ENCODE measurements at places on chromosomes 2 and 18.
A peak's percentile ranks its signal among the peaks of the same experiment; 100 is the strongest.

DNA sequence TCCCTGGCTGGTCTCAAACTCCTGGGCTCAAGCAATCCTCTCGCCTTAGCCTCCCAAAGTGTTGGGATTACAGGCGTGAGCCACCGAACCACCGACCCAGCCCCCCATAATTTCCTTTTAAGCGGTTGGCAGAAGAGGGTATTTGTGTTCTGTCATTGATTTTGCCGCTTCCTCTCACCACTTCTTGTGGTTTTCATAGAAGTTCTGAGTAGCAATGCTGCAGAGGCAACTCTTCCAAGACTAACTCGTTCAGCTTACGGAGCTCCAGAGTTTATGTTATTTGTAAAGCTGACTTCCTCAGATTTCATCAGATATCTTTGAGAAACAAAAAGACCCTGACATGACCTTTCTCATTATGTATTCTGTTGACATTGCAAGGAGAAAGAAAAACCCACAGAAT, 261.4 kb upstream of the KCNJ3 start:
- DNase-seq, result no peak

DNA sequence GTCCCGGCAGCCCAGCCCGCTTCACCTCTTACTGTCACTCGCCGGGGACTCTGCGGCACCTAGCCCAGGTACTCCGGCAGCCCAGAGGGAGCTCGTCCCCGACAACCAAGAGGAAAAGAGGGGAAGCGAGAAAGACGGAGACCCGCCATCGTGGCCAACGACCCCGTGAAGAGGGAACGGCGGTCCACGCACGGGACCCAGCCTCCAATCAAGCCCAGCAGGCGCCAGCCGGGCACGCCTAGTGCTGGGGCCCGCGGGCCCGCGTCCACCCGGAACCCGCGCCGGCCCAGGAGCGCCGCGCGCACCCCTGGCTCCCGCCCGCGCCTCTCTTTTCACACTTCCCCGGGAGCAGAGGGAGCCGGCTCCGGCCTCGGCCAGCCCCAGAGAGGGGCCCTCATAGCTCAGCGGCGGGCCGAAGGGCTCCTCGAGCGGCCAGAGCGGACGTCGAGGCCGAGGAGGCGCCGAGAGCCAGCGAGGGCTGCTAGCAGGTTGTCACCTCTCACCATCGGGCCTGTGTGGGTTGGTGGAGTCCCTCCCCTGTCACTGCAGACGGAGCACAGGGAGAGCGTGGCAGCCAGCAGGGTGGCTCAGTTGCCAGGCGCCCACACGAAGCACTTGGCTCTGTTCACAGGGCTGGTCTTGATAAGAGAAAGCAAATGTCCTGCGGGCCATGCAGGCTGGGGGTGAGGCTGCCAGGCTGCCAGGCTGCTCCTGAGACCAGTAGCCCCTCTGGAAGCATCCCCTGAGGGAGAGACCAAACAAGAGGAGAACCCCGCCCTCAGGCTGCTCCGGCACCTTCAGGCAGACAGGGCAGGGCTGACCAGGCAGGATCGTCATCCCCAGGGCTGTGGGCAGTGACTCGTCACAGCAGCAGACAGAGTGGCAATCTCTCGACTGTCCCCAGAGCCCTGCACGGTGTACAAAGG, 36.9 kb upstream of the KLF11 start:
- no peak for DNase-seq

DNA sequence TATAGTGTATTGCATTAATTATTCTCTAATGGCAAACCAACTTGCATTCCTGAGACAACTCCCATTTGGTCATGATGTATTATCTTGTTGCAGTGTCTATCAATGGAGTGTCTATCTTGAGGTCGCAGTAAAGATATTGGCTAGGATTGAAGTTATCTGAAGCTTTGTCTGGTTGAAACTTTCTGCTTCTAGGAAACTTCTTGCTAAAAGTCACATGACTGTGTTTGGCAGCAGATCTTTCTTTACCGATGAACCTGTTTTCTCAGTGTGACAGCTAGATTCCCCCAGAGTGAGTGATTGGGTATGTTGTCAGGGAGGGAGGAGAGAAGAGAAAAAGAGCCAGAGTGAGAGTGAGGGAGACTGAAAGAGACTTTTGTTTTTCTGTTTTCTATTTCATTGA, 119.6 kb downstream of the QPCT start:
- DNase-seq, result no peak

GRCh38 chr18:62407660-62408059, 82.5 kb downstream of the TNFRSF11A start:
- DNase-seq, result no peak

- DNase-seq, result peak; percentile 36
Observed at GRCh38 chr2:217953011-217953481, 49.7 kb downstream of the TNS1 start.

DNA sequence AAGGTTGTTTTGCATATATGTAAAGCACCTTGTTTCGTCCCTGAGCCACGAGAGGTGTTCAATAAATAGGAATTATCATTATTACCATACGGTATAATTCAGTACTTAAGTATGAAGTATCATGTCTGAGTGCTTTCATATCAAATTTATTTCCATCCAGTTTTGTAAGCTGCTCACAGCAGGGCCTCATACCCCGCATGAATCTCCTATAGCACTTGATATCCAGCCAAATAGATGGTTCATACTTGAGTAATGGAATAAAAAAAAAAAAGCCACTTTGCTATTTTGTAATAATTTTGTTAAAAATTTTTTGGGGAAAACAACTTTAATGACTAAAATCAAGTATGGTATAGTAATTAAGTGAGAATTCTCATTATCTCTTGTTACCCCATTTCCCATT, 160.8 kb upstream of the NOSTRIN start:
- DNase-seq, result no peak

- no peak for DNase-seq
Observed at GRCh38 chr2:10257500-10258147, 45.1 kb upstream of the HPCAL1 start.

DNA sequence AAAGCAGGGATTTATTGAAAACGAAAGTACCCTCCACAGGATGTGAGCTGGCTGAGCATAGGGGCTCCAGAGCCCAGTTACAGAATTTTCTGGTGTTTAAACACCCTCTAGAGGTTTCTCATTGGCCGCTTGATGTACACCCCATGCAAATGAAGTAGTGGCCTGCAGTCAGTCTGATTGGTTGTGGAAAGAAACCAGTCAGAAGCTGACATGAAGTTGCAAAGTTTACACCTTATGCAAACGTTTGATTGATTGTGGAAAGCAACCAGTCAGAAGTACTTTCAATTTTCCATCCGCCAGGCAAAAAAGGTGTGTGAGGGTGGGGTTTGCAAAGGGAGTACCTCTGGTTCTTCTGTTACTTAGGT, 62.3 kb downstream of the VWA3B start:
- DNase-seq, result no peak

- no peak for DNase-seq
Observed at GRCh38 chr2:234963773-234964615, 12.2 kb downstream of the SH3BP4 start.

GRCh38 chr2:175976391-175977157, 25.5 kb downstream of the LNPK start:
- no peak for DNase-seq

DNA sequence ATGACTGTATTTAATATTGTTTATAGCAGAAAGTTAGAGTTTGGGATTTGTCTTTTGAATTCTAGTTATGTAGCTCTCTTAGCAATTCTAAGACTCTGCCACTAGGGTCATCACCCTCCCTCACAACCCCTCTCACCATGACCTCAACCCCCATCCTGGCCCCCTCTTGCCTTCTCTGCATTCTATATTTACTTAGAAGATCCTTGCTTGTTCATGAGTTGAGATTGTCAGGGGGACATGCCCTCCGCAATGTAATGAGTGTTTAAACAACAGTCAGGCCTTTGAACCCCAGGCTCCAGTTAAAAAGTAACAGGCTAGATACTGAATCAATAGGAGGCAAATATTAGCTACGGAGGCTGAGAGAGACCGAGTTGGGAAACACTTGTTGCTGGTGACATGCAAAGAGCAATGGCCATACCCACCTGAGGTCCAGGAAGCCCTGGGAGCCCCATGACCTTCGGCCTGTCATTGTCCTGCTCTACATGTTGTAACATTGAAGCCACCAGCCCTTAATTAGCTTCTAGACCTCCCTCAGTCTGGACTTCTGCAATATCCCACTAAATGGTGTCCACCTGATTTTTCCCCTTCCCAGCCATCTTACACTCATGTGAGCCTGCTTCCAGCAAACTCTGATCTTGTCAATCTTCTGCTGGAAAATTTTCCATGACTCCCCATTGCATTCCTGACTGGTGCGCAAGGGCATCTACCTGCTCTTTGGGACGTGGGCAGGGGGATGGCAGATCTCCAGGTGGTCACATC, 221.1 kb downstream of the ALPK2 start:
- DNase-seq, result peak; percentile 57

DNA sequence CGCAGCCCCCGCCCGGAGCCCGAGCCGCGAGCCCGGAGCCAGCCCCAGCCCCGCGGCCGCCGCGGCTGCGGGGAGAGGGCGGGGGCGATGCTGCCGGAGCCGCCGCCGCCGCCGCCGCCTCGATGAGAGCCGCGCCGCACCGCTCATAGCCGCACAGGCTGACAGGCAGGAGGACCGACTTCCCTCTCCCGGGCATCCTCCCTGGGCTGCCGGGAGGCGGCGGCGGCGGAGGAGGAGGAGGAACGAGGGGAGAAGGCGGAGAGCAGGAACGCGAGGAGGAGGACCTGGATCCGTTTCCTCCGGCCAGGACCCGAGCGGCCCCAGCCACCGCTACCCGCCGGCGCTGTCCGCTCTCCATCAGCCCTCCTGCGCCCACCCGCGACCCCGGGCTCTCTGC, 370 bp downstream of the KLHL29 start:
- no peak for DNase-seq

- no peak for DNase-seq
Observed at GRCh38 chr2:118994778-118995177, 52.8 kb downstream of the MARCO start.

DNA sequence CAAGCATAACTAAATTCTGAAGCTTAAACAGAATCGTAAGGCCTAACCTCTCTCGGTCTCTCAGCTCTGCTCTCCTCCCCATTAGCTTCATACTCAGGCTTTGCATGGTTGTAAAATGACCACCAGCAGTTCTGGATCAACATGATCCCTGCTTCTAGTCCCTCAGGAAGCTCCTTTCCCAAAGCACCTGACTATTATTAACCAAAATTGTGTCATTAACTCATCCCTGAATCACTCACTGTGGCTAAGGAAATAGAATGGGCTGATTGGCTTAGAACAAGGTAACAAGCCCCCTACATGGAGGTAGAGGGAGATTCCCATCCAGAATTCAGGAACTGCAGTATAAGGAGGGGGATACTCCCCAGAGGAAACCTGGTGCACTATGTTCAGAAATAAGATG, 448.3 kb downstream of the ARHGAP15 start:
- DNase-seq, result no peak

- DNase-seq, result no peak
Observed at GRCh38 chr2:180955101-180955500, 25.3 kb upstream of the UBE2E3 start.

DNA sequence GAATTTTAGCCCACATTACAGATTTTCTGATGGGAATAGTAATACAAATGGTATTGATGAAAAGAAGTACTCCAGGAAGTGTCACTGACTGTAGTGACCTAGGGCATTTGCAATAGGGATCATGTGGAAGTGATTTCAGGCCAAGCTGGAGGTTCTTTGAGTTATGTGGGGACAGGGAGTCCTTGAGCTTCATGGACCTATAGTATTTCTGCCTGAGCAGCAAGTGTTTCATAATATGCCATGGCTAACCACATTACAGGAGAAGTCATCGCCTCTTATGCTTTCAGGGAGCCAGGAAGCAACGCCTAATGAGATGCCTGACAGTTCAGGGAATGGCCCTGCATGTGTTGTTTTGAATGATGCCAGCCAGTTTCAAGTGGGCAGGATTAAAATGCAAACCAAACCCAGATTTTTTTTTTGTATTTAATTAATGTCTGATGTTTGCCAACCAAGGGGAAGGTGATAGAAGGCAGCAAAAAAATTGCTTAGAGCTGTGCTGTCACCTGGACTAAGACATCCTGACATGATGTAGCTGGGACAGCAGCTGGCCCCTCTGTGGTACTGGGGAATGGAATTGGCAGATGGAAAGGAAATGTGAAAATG, 109.5 kb downstream of the RAPGEF4 start:
- no peak for DNase-seq

GRCh38 chr2:84847326-84848050, 33.4 kb downstream of the TRABD2A start:
- DNase-seq, result no peak

- DNase-seq, result no peak
Observed at GRCh38 chr2:16172324-16173175, 232.2 kb downstream of the MYCN start.

GRCh38 chr2:15034246-15034645, 401.7 kb downstream of the LRATD1 start:
- no peak for DNase-seq

GRCh38 chr2:273333-273732, 8.6 kb downstream of the ACP1 start:
- no peak for DNase-seq

DNA sequence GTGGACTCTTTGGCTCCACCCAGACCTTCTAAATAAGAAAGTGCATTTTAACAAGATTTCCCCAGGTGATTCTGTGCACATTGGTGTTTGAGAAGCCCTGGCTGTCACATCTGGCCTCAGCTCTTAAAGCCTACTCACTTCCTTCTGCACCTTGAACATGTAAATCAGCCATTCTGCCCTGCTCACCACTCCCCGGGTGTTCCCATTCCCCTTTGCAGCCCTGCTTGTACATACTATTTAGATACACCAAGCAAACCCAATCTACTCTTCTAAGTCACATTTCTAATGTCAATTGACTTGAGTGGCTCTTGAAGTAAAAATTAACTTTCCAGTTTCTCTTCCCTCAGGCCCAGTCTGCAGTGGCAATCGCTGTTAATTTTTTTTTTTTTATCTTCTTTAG, 13.1 kb upstream of the SCN1A start:
- no peak for DNase-seq

GRCh38 chr2:170324640-170325046, 146.7 kb downstream of the MYO3B start:
- no peak for DNase-seq

DNA sequence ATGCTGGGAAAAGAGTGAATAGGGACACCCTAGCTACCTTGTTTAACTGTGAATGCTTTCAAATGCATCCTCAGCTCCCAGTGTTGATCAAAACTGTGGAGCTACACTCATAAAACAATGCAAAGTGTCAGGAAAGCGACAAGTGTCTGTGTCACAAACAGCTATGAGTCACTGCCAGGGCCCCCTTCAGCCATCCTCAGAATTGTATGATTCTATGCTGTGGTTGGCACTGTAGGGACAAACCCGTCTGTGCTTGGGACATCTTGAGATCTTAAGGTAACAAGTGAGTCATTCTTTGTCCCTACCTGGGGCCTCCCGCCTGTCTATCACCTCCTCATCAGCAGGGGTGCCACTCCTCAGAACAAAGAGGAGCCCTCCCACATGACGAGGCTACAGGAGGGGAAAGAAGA, 42.4 kb downstream of the KLF7 start:
- no peak for DNase-seq

DNA sequence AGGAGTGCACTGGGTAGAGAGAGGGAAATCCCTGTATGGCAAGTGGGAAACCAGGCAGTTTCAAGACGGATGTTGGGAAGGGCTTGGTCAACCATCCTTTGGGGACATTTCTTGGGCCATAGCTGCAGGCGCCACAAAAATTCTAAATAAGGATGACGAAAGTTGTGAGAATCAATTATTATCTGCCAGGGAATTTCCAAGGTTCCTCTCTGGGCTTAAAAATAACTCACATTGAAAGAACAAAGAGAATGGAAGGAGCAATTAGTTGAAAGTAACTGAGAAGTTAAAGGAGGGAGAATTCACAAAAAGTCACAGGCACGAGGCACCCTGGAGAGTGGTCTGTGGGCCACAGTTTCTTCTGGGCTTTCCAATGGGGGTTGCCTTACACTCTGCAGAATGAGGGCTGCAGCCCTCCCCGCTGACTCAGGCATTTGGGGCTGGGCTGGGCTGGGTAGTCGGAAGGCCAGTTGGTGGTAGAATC, 195.7 kb downstream of the SMAD7 start:
- DNase-seq, result no peak

GRCh38 chr2:182542501-182543258, 115.8 kb upstream of the PDE1A start:
- DNase-seq, result no peak
